Activated naive CD4-positive, alpha-beta T cell treated with anti-CD3 and anti-CD28 coated beads, Interleukin-2, amount 10 ng/mL, durations not matched to agents 7 days and 5 days (primary cell): ENCODE measurements at places on chromosomes 16 and 17.

DNA sequence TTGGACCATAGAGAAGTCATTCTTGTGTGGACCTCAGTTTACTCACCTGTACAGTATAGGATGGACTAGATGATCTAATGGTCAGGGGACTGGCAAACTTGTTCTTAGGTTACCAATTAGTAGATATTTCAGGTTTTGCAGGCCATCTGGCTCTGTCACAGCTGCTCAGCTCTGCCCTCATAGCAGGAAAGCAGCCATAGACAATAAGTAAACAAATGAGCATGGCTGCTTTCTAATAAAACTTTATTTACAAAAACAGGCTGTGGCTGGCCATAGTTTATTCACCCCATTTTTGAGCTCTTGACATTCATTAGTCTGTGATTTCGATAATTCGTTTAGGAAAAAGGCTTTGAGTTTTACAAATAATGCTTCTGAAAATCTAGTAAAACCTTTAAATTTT lies 12.7 kb downstream of the BPTF start:
- DNase-seq, result no peak

GRCh38 chr16:56199164-56199563 lies 7.9 kb downstream of the GNAO1 start:
- DNase-seq, result peak; percentile 57

- no peak for DNase-seq
These were observed 26.1 kb downstream of the HDAC5 start for GRCh38 chr17:44097110-44097958.

GRCh38 chr16:68234188-68235107 lies 1.5 kb downstream of the ESRP2 start:
- no peak for DNase-seq

DNA sequence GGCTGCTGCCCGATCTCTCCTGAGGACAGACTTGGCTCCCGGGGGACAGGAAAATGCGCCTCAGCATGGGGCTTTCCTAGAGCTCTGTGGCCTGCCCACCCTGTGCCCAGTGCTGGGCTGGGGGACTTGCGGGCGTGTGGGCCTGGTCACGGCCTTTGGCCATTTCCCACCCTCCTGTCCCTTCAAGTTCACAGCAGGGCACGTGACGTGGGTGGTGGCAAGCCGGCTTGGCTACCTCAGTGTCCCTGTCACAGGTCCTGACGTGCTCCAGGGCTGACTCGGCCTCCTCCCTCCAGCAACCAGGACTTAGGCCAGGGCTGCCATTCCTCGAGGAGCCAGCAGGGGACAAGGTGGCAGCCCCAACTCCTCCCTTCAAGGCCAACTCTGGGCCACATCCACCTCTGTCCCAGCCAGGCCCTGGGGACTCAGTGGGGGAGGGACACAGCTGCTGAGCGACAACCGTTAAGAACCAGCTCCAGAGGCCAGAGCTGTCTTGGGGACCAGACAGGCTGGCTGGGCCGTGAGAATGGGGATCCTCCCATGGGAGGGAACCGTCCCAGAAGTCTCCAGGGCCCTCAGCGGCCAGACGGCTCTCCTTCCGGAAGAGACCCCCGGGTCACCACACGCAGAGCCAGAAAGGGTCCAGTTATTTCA lies 981 bp upstream of the UNC13D start:
- peak; percentile 76 for DNase-seq

DNA sequence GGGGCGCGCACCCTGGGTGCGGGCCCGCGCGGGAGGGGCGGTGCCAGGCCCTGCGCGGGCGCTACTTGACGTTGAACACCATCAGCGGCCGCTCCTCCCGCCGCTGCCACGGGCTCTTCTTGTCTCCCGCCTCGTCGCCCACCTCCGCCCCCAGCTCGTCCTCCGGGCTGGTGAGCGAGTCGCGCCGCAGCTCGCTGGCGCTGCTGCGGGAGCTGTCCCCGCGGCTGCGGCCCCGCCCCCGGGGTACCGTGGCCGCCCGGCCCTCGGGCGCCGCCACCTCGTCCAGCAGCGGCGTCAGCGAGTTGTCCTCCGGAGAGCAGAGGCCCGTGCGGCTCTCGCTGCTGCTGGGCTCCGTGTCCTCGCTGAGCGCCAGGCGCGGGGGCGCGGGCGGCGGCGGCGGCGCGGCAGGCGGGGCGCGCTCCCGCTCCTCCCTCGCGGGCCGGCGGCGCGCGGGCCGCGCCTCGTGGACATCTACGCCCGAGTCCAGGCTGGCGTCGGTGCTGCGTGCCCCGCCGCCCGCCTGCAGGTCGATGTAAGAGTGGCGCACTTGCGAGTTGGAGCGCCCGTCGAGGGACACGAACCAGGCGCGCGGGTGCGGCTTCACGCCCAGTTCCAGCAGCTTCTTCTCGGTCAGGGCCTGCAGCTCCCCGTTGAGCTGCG lies 8.7 kb downstream of the GRN start:
- DNase-seq, result peak; percentile 36
